HS-5 (cell line): ENCODE measurements at places on chromosomes 4 and X.

DNA sequence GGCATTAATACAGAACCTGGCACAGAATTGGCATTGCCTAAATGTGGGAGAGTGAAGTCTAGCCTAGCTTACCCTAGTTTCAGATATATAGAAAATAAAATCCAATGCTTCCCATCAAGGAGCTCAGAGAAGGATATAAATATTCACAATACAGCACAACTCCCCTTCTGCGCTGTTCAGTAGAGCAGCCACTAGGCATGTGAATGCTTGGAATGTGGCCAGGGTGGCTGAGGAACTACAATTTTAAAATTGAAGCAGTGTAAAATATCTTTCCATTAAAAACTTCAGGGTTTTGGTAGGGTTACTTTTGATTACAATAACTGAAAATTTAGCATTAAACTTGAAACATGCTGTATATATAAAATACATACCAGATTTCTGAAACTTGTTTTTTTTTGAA lies 19.5 kb downstream of the ZNF518B start:
- DNase-seq = no peak

- no peak for DNase-seq
Measured at GRCh38 chrX:37854148-37854547, 6.8 kb upstream of the DYNLT3 start.

GRCh38 chr4:3634281-3634857 lies 102.1 kb upstream of the LRPAP1 start:
- no peak for DNase-seq

GRCh38 chrX:66015152-66015831 lies 24.6 kb downstream of the VSIG4 start:
- no peak for DNase-seq

- DNase-seq = no peak
Measured at GRCh38 chr4:169634975-169635374, 14.6 kb downstream of the CLCN3 start.

GRCh38 chr4:8287343-8288280 lies 18.1 kb downstream of the HTRA3 start:
- no peak for DNase-seq

DNA sequence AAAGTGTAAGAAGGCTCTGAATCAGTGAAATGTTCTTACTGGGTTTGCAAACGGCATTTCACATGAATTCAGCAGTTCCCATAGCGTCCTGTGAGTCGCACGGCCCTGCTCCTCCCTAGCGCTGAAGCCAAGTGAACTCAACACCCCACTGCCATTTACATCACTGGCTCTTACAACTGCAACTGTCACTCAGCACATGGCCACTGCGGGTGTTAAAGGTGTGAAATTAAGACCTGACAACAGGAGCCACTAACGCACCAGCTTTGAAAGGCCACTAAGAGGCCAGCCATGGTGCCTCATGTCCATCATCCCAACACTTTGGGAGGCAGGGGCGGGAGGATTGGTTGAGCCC lies 31.7 kb downstream of the RNF212 start:
- DNase-seq = no peak

GRCh38 chrX:40062525-40063155 lies 35.1 kb downstream of the BCOR start:
- no peak for DNase-seq

DNA sequence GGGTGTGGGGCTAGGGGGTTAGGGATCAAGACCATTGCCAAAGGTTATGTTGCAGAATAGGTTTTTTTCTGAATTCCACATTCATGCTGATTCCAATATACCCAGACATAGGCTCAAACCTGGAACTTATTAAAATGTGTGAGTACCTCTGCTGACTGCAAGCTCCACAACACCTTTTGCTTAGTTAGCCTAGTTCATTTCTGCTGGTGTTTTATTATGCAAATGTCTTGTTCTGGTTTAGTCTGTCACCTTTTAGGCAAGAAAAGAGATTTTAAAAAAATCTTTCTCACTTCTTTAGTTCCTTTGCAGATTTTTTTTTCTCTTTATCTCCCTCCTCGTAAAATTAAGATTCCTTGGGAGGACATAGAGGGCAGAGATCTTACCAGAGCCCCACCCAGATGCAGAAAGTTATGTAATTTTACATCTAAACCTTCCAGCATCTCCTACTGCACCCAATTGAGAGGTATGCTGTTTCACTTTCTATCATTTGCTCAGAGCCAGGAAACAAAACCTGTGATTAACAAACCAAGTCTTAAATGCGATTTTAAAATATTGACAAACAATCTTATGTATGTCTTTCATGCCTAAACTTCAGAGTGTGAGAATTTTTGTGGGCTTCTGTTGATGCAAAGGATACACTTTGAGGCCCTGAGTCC lies 190.7 kb upstream of the CLNK start:
- no peak for DNase-seq

- no peak for DNase-seq
Measured at GRCh38 chr4:103719105-103719829, 518 bp downstream of the TACR3 start.

GRCh38 chrX:17579026-17579425 lies 158.3 kb upstream of the SCML1 start:
- DNase-seq = no peak

DNA sequence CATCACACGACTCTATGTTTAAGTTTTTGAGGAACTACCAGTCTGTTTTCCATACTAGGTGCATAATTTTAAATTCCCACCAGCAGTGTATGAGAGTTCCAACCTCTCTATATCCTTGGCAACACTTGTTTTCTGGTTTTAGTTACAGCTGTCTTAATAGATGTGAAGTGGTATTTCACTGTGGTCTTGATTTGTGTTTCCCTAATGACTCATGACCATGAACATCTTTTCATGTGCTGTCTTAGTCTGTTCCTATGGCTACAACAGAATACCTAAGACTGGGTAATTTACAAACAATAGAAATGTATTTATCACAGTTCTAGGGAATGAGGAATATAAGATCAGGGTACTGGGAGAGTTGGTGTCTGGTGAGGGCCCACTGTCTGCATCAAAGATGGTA lies 51.5 kb upstream of the GPR78 start:
- DNase-seq = peak; percentile 64
